RPMI8226 (cell line): ENCODE measurements at places on chromosomes 16 and 17.

DNA sequence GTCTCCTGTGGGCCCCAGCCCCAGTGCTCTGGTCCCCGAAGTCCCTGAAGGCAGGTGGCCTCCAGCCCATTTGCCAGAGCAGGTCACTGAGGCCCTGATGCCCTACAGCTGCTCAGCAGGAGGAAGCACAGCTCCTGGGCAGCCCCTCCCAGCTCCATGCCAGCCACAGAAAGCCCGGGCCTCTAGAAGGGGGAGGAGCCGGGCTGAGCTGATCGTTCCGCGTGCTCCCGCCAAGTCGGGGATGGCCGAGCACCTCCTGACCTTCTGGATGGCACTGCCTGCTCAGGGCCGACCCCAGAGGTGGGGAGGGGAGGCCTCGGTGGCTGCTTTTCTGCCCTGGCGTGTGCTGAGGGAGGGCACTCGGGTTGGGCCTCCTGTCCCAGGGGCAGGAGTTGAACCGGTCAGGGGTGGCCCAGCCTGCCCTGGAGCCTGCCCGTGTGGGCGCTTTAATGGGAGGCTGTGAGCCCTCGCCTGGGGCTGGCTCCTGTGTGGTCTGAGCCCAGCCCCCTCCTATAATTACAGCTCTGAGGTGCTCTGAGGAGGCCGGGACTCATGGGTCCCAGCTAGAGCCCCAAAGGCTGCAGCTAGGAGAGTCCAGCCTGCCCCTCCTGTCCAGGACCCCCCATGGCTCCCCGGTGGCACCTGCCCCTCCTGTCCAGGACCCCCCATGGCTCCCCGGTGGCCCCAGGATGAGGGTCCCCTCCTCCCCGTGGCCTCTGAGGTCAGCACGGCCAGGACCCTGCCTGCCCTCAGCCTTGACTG lies 29.7 kb downstream of the ZFPM1 start:
- no peak for DNase-seq

DNA sequence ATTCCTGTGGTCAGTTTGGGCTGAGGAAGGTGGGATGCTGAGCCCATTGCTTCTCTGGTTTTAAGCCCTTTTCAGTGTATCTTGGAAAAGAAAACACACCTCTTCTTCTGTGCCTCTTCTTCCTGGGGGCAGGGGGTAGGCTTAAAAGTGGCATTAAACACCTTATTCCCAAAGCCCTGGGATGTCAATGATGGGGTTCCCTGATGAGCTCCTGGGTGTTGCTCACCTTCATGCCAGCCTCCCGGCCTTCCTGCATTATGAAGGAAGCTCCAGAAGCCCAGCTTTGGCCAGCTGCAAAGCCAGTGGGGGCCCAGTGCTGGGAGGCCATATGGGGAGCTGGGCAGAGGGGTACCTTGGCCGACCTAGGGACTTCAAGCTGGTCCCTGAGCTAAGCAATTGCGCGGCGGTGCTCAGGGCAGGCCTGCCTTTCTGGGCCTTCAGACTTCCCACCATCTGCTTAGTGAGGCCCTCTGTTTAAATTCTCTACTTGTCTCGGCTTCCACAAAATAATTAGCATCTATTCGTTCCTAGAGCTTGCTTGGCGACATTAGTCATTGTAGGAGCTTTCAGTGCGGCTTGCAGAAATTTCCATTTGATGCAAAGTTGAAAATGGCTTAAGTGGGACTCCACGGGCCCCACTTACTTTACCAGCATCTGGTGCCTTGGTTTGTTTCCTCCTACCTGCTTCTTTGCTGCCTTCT lies 121.7 kb upstream of the NLRP1 start:
- DNase-seq, result no peak

- DNase-seq, result no peak
Observed at GRCh38 chr17:33561569-33562334, 268.7 kb upstream of the ASIC2 start.

DNA sequence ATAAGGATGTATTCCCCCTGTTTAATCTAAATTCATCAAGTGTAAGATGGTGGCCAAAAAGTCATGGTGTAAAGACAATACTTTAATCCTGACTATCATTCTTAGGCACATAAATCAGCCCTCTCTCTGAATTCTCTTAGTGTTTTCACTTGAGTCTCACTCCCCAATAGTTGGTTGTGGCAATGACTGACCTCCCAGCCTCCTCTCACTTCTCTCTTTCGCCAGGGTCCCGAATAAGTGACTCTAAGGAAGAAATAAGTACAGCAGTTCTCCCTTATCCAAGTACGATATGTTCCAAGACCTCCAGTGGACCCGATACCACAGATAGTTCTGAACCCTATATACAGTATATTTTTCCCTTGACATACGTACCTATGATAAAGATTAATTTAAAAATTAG lies 335.3 kb downstream of the MAF start:
- no peak for DNase-seq

DNA sequence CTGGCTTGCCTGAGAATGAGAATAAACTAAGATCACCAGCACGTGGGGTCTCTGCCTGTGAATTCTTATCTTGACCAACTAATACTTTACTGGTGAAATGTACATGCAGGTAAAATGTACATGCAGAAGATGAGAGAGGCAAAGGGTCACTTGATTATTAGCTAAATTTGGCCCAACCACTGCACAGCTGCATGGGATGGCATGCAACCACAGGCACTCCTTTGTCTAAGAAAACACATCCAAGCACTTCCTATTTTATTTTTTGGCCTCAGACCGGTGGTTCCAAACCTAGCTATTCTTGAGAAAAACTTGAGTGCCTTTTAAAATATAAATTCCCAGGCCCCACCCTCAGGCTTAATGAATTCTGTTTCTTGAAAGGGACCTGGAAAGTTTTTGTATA lies 77.9 kb downstream of the SYCE1L start:
- no peak for DNase-seq

- DNase-seq, result peak; percentile 78
Observed at GRCh38 chr17:35046740-35047283, 16.7 kb downstream of the RFFL start.
